Bronchial epithelial cell (primary cell): ENCODE measurements at places on chromosomes 3 and 15. TPM values are rescaled to one million over a fixed set of nuclear protein-coding genes. Genes with fewer than 3 reads are reported as not detected.

RLBP1 gene
- not detected in 2 replicates for total RNA-seq

PLS1 gene
- 17.1 and 26.0 TPM in 2 replicates for total RNA-seq

SLC22A14 gene
- 0.26 and 0.64 TPM in 2 replicates for total RNA-seq

PDZRN3 gene
- 0.77 and 0.79 TPM in 2 replicates for total RNA-seq

CD200R1 gene
- under 0.01 TPM in 1 of 2 replicates, not detected in the other for total RNA-seq

DNA sequence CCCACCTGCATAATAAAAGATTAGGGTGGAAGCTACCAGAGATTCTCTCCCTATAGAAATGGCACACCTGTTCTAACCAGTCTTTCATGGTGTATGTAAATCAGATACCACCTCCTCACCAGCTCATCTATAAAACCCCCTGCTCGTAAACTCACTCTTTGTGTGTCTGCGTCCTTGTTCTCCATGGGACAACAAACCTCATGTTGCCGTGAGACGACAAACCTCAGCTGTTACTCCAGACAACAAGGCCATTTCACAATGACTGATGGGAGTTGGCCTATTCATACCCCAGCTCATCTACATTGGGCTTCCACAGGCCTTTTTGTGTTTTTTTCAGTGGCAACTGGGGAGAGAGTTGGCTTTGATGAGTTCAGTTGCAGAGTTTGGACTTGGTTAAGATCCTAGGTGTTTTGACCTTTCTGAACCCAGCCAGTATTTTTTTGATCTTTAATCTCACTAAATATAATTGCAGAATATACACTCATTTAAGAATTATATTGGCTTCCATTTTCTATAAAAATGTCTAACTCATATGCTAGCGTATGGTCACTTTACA lies 96.6 kb upstream of the LRIG1 start:
- DNase-seq: no peak

GHSR gene
- total RNA-seq: not detected in 2 replicates

DNA sequence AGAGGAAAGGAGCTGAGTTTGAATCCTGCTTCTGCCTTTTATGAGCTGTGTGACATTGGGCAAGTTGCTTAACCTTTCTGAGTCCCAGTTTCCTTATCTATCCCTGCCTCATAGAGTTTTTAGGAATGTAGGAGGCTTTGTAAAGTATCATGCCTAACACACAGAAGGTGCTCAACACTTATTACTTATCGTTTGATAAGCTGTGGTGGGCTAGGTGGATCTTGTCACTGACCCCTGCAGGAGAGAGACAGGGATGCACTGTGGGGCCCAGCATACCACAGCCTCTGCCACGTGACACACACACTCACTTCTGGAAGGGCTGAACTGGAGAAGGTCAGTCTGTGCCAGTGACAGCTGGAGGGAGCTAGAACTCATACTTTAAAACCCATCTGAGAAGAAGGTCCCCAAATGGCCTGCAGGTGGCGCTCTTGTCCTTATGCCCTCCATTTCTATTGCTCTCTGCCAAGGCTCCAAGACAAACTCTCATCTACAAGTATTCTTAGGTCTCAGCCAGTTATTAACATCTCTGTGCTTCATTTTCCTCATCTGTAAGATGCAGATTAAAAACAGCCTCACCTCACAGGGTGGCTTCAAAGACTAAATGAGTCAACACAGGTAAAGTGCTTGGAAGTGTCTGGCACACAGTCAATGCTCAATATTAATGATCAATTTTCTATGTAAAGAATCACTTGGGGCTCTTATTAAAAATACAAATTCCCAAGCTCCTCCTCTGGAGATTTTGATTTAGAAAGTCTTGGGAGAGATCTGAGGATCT lies 57.5 kb upstream of the HACD2 start:
- DNase-seq: peak; percentile 76

DNA sequence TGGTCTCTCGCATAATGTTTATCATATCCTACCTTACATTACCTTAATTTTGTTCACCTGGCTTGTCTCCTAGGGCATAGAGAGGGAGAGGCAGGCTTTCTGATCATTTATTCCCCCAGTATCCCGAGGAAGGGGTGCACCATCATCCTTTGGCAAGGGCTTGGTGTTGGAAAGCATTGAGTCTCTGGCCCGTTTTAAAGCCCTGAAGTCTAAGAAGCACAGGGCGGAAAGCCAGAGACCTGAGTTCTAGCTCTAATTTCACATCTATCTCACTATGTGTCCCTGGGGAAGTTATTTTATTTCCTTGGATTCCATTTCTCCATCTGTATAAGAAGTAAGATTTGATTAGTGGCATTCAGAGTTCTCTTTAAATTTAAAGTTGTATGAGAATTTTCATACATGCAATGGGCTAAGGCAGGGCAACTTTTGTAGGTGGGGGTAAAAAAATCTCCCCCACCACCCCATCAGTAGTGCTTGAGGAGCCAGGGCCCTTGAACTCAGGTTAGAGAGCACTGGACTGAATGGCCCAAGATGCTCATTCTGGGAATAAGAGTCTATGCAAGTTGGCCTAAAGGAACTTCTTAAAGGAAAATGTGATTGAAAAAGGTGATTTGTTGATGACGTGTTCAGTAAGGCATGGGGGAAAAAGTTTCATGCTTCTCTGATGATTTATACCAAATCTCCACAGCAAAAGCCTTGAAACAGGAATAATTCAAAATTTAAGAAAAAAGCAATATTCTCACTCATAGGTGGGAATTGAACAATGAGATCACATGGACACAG lies 10.1 kb downstream of the TMC3 start:
- no peak for DNase-seq

UROC1 gene
- total RNA-seq: not detected in 2 replicates

FOXB1 gene
- not detected in 2 replicates for total RNA-seq

- no peak for DNase-seq
These were observed 568.7 kb upstream of the UBE2E2 start for GRCh38 chr3:22634433-22634832.

DNA sequence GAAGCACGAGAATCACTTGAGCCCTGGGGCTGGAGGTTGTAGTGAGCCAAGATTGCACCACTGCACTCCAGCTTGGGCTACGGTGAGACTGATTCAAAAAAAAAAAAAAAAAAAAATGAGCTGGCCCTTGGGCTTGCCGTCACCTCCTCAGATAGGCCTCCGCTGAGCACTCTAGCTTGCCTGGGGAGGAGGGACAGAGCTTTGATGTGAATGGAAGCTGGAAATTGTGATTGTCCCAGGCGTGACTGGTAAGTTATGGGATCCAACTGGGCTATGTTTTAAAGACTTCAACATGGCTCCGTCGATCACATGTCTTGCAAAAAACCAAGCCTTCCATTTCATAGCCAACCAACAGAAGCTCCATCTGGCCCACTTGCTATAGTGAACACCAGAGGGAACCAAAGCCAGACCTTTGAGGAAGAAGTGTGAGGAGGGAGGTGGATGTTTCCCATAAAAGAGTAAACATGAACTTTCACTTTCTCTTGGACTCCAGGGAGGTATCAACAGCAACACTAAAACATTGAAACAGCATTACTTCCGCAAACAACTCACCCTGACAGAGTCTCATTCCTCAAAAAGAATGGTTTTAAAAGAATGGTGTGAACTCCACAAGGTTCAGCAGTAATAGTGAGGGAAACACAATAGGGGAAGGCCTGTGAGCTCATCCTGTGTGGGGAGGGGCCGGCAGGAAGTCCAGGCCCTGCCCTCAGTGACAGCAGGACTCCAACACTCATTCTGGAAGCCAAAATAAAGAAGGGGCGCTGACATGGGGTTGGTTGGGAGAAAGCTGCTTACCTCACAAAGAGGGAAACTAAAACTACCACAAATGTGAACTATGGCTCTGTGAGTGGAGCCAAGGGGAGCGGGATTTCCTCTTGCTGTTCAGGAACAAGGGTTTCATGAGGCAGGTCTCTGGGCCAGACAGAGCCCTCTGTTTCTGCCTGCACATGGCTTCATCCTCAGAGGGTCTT lies 59.2 kb upstream of the IL12A start:
- peak; percentile 26 for DNase-seq

DNA sequence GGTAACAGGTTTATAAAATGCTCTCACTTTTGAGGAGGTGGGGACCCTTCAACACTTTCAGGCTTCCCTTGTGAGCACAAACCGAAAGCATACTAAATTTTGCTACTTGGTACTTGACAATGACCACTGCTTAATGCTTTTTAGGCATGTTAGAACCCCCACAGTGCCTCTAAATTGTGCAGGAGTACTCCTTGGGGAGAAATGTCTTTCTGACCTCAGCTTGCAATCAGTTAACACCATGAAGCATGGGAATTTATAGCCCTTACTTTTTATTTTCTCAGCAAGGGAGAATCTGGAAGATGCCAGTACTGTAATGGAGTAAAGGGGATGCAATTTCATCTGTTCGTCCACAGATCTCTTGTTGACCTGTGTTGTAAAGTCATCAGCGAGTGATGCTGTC lies 308.9 kb upstream of the TBC1D5 start:
- no peak for DNase-seq

ANKUB1 gene
- total RNA-seq: 0.26 and 2.1 TPM in 2 replicates

CAMP gene
- 11.3 and 22.1 TPM in 2 replicates for total RNA-seq

LPCAT4 gene
- total RNA-seq: 5.6 and 6.1 TPM in 2 replicates

PHLDB2 gene
- 44.2 and 45.5 TPM in 2 replicates for total RNA-seq

GP5 gene
- under 0.01 TPM in 2 replicates for total RNA-seq

THAP10 gene
- 0.79 and 1.3 TPM in 2 replicates for total RNA-seq

GRCh38 chr3:94596887-94597566 lies 534.2 kb downstream of the NSUN3 start:
- DNase-seq: no peak

DNA sequence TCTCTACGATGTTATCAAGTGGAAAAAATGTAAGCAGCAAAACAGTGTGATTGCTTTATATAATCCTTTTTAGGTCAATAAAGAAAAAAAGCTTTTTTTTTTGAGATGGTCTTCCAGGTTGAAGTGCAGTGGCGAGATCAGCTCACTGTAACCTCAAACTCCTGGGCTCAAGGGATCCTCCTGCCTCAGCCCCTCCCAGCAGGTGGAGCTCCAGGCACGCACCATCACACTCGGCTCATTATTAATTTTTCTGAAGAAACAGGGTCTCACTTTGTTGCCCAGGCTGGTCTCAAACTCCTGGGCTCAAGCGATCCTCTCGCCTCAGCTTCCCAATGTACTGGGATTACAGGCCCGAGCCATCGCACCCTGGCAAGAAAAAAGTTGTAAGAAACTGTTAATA lies 17.3 kb downstream of the RNF168 start:
- DNase-seq: peak; percentile 3

DNA sequence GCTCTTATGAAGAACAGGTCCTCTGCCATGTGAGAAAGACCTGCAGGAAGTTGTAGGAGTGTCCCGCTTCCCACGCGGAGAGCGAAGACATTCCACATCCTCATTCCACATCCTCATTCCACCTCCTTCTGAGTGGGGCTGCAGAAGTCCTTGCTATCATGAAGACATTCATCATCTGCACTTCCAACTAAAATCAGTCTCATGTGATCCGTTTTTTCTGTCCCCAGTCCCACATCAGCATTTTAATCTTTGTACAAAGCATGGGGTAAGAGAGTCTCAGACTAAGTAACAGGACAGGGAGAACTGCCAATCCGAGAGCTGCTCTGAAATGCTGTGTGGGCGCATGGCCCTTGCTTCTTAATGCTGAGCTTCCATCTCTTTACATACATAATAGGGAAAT lies 227.2 kb downstream of the RSRC1 start:
- DNase-seq: no peak

DNA sequence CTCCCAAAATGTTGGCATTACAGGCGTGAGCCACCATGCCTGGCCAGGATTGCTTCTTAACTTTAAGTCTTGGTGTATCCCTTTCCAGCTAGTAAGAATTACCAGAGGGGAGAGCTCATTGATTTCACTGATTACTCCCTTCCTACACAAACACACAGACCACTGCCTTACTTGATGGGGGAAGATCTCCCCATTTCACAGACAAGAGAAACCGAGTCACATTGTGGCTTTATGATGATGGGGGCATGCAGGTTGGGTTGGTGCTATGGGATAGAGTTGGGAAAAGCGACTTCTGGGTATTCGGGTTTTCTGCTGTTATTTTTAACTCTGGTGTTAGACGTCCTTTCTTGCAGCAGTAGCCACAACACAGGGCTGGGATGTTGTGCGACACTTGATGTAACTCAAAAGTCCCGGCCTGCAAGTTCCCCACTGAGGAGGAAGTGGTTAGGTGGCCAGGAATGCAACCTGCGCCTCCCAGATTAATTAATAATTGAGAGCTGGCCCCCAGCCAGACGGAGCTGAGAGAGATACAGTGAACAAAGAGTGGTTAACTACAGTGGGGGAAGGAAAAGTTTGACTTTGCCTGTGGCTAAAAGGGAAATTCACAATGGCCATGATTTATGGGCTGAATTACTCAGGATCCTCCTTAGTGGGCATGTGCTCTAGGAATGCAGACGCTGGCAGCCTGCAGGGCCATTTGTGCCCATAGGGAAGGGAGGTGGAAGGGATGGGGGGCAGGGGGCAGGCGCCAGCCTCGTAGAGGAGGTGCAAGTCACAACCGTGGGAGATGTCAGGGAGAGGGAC lies 63.6 kb downstream of the SMAD6 start:
- DNase-seq: peak; percentile 61

DNA sequence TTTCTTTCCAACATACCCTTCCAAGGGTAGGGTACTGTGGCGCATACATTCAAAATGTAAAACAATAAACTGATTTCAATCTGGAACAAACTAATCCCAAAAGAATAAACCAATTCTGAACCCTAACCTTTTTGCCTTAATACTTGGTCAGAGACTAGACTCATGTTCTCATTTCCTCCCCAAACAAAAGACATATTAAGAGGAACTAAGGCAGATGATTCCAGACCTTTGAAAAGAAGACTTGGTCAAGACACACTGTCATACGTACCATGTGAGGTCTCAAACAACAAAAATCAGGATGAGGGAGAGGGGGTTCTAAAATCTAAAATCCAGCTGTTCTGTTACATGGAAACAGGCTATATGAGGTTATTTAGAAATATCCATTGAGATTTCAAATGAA lies 102.1 kb downstream of the RFTN1 start:
- DNase-seq: no peak

DNA sequence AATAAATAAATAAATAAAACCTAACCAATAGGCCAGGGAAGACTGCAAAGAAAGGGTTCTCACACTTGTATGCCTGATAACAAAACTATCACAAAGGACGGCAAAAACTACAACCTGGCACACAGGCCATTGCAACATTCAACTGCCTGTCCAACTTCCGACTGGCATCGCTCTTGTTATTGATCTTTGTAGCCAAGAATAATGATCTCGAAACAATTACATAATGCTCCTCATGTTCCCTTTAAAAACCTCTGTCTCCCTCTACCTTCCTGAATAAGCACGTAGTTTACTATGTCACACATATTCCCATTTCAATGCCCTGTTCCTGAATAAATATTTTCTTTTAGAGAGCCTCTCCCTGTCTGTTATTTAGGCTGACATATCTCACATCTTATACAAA lies 74.3 kb downstream of the B3GNT5 start:
- no peak for DNase-seq
